ENCODE measurements at places on chromosomes 5 and 9. TPM values are rescaled to one million over a fixed set of nuclear protein-coding genes. Genes with fewer than 3 reads are reported as not detected.

GRCh38 chr5:143544606-143545005 is 141.1 kb upstream of the NR3C1 start:
- DNase-seq: no peak

DNA sequence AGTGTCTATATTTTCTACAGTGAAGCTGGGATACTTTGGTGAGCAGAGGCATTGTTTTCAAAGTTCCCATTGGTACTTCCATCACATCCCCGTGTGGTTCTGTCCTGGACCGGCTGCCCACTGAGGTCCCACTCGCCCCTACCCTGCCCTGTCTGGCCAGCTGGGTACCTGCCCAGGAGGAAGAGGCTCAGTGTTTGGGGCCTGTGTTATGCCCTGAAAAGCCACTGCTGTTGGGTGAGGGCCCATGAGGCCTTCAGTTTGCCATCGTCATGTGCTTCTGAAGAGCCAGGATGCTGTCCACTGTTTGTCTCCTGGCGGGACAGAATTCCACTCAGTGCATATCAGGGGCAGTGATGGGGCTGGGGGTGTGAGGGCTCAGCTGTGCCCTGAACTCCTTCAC is 2.6 kb upstream of the CEP72 start:
- DNase-seq: peak; percentile 71

DNA sequence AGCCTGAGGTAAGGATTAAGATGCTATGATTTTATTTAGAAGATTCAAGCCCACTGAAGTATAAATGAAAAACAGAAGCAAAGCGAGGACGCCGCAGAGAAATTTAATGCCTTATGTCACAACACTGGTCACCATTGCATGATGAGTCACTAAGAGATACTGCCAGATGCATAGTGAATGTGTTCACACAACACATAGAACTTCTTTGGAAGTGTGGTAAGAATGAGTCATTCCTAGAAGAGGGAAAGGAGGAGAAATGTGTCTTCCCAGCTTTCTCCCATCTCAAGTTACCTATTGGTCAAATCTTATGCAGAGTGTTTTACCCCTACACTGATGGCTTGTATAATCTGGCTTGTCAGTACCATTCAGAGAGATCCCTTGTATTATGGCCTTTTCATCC is 465.3 kb upstream of the ARRDC3 start:
- no peak for DNase-seq

Gene TAF11L3
- not detected for total RNA-seq

DNA sequence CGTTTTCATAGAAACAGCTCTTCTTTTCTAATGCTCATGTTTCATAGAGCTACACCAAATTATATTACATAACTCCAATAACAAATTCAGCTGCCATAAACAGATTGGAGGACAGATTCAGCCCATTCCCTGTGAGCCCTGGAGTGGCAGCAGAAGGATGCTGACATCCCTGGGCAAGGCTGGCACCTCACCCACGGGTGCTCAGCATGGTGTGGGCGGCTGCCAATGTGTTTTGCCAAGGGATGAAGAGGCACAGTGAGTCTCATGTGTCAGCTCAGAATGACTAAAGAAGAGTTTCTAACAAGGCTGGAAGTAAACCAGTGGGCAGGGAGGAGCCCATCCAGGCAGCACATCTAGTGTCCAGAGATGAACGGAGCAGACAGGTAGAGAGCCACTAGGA is 127.1 kb upstream of the ICE1 start:
- DNase-seq: no peak

DNA sequence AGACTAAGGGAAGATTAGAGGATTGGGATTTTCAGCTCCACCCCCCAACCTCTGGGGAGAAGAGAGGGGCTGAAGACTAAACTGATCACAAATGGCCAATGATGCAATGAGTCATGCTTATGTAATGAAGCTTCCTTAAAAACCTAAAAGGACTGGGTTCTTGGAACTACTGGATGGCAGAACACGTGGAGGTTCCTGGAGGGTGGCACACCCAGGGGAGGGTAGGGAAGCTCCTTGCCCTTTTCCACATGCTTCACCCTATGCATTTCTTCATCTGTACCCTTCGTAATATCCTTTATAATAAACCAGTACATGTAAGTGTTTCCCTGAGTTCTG is 48.6 kb downstream of the ARHGEF28 start:
- DNase-seq: no peak

GRCh38 chr9:135347461-135347860 is 132.1 kb upstream of the PPP1R26 start:
- no peak for DNase-seq

DNA sequence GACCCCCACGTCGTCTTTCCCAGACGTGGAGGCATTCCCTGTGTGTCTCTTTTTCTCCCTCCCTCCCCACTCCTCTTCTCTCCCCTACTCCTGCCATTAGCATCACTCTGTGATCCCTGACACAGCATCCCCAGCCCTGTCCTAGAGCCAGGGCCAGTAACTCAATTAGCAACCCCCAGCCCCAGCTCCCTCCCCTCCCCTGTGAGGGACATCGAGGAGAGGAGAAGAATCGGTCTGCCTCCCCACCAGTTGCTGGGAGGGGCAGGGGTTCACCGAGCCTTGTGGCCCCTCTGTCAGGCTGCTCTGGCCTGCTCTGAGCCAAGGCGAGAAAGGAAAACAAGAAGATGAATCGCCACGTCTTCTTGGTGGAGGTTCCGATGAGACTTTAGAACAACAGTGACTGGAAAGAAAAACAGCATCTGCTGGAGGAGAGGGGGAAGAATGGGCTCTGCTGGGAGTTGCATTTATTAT is 123.1 kb downstream of the PAPPA start:
- DNase-seq: no peak

Gene C5orf58
- total RNA-seq: not detected

Gene SPINK4
- not detected for total RNA-seq

Gene TRIM7
- 2.1 TPM for total RNA-seq

DNA sequence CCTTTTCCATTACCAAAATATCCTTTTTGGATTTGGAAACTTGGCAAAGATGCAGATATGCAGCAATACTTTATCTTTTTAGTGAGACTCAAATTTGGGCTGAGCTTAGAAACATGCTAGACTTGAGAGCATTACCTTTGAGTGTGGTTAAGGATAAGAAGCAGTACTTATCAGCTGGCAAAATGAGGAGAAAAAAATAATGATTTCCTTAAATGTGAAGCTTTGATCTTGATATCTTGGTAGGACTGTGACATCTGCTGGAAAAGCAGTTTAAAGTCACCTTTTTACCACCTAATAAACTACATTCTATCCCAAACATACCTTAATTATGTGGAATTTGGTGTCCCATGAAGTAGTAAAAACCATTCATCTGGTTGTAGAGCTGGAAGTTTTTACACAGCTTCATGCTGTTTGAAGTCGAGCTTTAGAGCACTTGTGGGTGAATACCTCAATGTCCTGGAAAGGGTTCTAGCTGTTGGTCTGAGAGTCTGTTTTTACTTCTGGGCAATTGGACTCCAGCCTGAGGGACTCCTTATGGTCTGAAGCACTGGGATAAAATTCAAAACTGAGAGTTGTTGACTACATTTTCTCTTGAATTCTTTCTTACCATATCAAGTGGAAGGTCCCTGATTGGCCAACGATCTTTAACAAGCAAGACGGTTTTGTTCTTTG is 53.4 kb downstream of the LRRC70 start:
- no peak for DNase-seq

Gene SELENOP
- total RNA-seq: 729 TPM

Gene BTNL3
- total RNA-seq: 0.37 TPM

DNA sequence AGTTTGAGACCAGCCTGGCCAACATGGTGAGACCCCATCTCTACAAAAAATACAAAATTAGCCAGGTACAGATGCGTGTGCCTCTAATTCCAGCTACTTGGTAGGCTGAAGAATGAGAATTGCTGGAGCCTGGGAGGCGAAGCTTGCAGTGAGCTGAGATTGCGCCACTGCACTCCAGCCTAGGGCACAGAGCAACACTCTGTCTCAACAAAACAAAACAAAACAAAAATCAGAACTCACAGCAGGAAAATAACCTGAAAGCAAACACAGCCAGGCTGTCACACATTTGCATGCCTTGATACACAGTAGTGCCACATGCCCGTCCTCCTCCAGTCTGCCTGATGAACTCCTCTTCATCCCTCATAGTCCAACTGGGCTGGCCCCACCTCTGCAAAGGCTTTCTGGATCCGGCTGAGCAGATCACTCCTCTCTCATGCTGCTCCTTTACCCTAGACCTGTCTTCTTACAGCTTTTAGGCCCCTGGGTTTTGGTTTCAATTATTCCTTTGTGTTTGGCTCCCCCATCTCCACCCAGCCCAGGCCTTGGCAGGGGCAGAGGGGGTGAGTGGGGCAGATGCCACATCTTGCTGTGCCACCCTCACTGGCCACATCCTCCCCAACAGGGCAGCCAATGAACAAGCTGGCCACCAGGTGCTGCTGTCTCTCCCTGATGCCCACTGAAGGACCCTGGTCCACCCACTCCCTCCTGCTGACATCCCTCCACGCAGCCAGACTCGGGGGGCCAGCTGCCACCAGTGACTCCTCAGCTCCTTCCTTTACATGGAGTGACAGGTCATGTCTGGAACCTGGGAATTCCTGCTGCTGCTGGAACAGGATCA is 62.0 kb upstream of the GGTA1 start:
- no peak for DNase-seq

- DNase-seq: no peak
These were observed 12.1 kb upstream of the UNC5A start for GRCh38 chr5:176798086-176798876.

Gene GRPEL2
- 17.7 TPM for total RNA-seq

DNA sequence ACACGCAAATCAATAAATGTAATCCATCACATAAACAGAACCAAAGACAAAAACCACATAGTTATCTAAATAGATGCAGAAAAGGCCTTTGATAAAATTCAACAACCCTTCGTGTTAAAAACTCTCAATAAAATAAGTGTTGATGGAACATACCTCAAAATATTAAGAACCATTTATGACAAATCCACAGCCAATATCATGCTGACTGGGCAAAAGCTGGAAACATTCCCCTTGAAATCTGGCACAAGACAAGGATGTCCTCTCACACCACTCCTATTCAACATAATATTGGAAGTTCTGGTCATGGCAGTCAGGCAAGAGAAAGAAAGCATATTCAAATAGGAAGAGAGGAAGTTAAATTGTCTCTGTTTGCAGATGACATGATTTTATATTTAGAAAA is 1946.3 kb upstream of the CDH9 start:
- no peak for DNase-seq

GRCh38 chr5:100319885-100320284 is 215.3 kb upstream of the FAM174A start:
- DNase-seq: no peak

Gene PTGES
- total RNA-seq: 7.2 TPM

- no peak for DNase-seq
These were observed 531.1 kb downstream of the CETN3 start for GRCh38 chr5:89878140-89879132.

Gene BHMT
- total RNA-seq: not detected

- DNase-seq: no peak
These were observed 162.7 kb downstream of the C9orf50 start for GRCh38 chr9:129458155-129458661.

DNA sequence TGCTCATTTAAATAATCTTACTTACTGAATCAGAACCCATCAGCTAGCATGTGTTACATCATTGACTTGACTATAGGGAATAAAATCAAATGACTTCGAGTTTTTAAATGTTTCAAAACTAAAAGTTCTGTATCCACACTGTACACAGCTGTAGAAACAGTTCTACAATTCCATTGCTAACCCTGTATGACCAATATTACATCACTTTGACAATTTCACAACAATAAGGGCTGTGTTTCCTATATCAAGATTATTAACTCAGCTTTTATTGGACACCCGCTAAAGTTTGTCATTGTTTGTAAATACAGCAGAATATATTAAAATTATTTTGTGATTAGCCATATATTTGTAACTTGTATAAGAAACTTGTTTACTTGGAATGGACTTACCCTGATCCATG is 540.8 kb downstream of the PRELID2 start:
- DNase-seq: no peak

Gene SPATA31D3
- total RNA-seq: not detected

GRCh38 chr5:94168151-94168550 is 426.8 kb upstream of the POU5F2 start:
- DNase-seq: no peak

Gene RABL6
- 67.7 TPM for total RNA-seq

GRCh38 chr9:129175825-129176633 is 2.0 kb downstream of the IER5L start:
- DNase-seq: peak; percentile 91

- DNase-seq: no peak
These were observed 1.1 kb upstream of the SNAPC3 start for GRCh38 chr9:15421532-15421931.

GRCh38 chr5:150335778-150336177 is 21.7 kb upstream of the TCOF1 start:
- DNase-seq: peak; percentile 1

Gene CD180
- total RNA-seq: 31.1 TPM

Gene FOXD4L3
- total RNA-seq: 0.35 TPM

Gene PLEKHG4B
- total RNA-seq: 0.51 TPM

GRCh38 chr9:69131682-69132081 is 42.4 kb upstream of the TJP2 start:
- no peak for DNase-seq

GRCh38 chr5:60178101-60178500 is 284.6 kb upstream of the PDE4D start:
- DNase-seq: no peak

Measured in spleen (tissue), 13 donors.